ENCODE measurements at places on chromosomes 1 and 21.
A peak's percentile ranks its signal among the peaks of the same experiment; 100 is the strongest.

DNA sequence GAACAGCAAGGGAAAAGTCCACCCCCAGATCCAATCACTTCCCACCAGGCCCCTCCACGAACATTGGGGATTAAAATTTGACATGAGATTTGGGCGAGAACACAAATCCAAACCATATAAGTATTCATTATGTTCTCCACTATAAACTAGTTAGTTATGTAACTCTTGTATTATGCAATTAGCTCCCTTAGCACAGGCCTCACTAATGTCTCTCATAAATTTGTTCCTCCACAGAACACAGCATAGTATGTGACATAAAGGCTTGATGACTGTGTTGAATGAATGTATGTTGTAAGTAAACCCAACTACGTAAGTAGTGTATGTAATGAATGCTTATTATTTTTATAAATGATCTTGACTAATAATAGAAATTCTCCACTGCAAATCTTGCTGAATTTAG, 223.3 kb upstream of the ZRANB2 start:
- DNase-seq: no peak

DNA sequence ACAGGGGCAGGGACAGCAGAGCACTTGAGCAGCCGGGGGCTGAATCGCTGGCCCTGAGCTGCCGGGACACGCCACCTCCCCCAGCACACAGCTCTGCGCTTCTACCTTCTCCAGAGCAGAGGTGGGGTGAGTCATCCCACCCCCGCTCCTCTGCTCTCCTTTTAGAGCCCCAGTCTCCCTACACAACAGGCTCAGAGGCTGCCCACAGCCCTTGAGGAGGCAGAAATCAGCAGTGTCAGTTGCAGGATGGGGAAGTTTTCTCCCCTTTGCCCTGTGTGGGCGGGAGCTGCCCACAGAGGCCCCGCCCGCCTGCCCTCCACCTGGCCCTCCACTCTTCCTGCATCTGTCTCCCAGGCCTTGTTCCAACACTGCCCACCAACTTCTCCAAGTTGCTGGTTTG, 94.6 kb downstream of the STUM start:
- peak; percentile 60 for DNase-seq

- DNase-seq: no peak
These were observed 6.1 kb upstream of the TLCD4 start for GRCh38 chr1:95111014-95111413.

DNA sequence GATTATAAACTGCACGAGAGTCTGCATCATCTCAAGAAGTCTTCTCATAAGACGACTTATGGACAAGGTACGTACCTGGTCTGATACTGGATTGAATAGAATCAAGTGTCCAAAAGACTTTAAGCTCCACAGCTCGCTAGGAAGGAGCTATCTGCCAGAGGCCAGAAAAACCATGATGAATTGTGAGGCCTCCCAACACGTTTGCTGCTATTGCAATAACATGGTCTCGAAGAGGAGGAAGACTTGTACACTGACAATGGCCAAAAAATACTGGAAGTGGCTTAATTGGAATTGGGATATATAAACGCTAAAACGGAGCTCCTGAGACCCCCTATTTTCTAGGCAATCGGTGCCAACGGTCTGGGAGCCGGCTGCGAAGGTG, 534 bp downstream of the DNAJC28 start:
- no peak for DNase-seq

DNA sequence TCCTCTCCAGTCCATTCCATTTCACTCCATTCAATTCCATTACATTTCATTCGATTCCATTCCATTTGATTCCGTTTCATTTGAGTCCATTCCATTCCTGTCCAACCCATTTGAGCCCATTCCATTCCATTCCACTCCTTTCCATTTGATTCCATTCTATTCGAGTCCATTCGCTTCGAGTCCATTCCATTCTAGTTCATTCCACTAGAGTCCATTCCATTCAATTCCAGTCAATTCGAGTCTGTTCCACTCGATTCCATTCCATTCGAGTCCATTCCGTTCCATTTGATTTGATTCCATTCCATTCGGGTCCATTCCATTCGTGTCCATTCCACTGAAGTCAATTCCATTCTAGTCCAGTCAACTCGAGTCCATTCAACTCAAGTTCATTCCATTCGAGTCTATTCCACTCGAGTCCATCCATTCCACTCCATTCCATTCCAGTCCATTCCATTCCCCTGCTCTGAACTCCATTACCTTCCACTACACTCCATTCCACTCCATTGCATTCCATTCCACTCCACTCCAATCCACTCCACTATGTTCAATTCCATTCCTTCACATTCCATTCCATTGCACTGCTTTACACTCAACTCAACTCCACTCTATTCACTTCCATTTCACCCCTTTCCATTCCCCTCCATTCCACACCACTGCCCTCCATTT, 2569.4 kb upstream of the TPTE start:
- no peak for DNase-seq

DNA sequence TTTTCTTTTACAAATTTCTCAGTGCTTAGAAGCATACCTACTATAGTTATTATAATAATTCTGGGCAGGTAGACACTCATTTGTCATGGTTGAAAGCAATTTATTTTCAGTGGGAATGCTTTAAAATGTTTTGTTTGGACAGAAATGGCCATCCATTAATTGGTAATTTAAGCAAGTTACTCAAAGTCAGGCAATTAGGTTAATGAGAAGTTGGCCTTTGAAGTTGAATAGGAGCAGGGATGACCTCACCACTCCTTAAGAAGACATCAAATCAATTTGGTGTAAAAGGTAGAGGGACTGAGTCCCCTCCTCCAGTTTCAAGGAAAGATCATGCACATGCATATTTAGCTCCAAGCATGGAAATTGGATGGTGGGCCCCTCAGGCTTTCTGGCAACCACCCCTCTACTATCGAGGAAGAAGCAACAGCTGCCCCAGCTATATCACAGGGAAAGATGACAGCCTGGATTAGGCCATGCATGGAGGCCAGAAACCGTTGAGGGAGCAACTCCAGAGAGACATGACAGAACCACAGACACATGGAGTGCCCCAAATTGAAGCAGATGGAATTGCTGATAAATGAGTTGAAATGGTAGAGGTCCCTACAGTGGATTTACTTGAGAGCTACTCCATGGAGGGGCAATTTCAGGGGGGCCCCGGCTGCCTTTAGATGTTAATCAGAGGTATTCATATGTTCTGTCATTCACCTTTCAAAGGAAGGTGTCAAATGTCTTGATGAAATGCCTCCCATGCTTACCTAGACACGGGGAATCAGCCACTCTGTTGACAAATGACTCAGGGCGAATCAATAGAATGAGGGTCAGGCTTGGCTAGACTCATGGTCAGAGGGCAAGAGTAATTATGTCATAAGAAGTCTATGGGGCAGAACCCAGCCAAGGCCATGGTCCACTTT, 26.7 kb downstream of the HLX start:
- no peak for DNase-seq

DNA sequence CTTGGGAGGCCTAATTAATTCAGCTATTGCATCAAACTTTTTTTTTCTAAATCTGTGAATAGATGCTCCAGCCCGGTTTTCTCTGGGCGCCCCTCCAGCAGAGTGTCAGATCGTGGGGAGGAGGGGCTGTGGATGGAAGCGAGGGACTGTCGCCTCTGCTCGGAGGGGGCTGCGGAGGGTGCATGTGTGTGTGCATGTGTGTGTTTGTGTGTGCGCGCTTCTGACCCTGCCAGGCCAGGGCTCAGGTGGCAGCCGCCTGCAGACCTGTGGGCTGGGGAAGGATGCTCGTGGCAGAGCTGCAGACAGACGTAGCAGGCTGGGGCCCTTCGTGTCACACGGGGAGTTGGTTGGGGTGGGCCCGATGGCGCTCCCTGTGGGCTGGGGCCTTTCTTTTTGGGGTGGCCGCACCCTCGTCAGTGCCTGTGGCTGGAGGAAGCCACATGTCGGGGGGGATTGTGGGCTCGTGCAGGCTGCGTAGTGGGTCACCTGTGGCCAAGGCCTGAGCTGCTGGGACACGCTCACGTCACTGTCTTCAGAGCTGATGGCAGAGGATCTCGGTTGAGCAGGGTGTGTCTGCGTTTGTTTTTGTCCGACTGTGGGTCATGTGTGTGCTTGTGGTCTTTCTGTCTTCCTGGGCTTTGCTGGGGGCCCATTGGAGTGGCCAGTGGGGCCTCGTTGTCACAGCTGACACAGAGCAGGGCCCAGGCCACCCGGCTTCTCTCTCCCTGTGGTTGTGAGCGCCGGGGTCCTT, 2.8 kb downstream of the SKI start:
- DNase-seq: no peak

DNA sequence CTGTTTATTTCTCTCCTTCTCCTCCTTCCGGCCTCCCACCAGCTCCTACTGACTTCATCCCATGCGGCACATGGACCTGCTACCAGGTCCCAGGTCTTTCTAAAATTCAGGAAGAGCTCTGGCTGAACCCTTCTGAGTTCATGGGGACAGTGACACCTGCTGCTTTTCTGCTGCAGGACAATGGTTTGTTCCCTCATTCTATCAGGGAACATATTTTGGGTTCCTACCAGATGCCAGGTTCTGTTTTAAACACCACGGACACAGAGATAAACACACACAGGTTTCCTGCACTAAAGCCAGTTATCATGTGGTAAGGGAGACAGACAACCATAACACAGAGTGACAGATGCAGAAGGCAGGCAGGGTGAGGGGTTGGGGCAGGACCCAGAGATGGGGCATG, 114.0 kb upstream of the RAB4A start:
- DNase-seq: no peak
